ENCODE measurements at places on chromosomes 3 and 15.
A peak's percentile ranks its signal among the peaks of the same experiment; 100 is the strongest.

DNA sequence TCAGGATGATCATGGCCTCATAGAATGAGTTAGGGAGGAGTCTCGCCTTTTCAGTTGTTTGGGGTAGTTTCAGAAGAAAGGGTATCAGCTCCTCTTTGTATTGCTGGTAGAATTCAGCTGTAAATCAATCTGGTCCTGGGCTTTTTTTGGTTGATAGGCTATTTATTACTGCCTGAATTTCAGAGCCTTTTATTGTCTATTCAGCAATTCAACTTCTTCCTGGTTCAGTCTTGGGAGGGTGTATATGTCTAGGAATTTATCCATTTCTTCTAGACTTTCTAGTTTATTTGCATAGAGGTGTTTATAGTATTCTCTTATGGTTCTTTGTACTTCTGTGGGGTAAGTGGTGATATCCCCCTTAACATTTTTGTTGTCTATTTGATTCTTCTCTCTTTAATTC is 1024.2 kb downstream of the DIPK2A start:
- no peak for DNase-seq

GRCh38 chr15:62798536-62798935 is 244.0 kb upstream of the TPM1 start:
- no peak for DNase-seq

- no peak for DNase-seq
Observed at GRCh38 chr3:124635169-124635539, 95.1 kb upstream of the UMPS start.

GRCh38 chr3:183582161-183582560 is 26.7 kb upstream of the KLHL6 start:
- no peak for DNase-seq

DNA sequence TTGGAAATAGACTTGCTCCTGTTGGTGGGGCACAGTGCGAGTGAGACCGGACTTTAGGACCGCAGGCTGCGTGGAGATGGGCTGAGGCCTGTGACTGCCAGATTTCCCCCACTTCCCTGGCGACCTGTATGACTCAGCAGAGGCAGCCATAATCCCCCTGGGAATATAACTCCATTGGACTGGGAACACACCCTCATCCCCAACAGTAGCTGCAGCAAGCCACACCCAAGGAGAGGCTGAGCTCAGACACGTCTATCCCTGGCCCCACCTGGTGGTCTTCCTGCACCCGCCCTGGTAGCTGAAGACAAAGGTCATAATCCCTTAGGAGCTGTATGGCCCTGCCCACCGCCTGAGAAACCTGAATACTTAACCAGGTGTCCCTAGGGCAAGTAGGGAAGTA is 42.6 kb downstream of the DZIP1L start:
- peak; percentile 17 for DNase-seq

DNA sequence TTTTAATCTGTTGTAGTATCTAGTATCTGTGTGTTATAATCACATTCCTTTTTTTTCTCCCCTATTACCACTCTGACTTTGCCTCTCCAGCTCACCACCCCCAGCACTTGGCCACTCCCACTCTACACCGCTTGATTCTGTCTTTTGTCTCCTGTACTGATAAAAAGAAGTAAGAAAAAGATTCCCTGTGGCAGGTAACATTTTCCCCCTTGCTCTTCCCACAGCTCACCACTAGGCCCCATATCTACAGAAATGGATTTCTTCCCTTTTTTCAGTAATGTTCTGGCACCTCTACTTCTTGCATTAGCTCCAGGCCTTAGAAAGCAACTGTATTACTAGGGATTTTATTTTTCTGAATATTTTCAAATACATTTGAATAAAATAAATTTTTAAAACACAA is 25.6 kb downstream of the KCNH8 start:
- no peak for DNase-seq

DNA sequence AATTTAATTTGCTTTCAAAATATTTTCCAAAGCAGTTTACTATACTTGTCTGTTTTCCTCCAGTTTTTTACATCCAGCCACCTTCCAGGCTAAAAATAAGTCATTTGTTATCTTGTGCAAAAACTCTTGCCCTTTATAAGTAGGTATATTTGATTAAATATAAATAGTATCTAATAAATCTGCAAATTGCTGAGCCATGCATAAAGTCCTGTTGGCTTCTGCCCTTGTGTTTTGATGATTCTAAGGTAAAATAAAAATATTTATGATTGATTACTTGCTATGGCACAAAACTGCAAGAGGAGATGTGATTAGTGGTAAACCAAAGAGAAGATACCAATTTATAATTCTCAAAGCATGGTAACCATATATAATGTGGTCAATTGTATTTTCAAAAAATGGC is 1026.7 kb downstream of the EPHA3 start:
- DNase-seq: no peak

DNA sequence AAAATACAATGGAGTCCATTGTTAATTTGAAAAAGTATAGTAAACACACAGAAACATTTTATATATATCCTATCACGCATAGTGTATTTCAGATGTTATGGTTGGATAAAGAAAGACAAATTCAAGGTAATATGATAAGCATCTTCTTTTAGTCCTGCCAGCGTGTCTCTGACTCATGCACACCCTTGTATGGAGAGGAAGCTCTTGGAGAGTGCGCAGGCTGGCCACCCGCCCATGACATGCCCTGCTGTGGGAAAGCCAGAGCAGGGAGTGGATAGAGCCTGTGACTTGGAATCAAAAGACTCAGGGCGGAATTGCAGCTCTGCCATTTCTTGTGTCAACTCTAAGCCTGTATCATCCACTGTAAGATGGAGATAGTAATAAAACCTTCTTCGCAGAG is 23.0 kb upstream of the COPG1 start:
- peak; percentile 99 for DNase-seq

DNA sequence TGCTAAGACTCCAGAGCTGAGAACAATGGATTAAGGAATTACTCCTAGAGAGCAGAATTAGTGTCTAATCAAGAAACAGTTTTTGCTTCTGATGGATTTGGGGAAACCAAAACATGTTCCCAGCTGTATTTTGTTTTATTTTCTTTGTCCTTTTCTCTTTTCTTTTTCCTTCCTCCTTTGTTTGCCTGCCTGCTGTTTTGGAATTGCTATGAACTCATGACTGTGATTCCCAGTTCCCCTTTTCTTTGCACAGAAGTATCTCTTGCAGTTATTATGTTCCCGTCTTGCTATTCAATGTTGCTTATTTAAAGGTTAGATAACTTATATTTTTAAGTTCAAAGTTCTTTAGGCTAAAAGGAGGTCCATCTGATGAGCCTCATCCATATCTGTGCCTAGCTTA is 77.0 kb upstream of the GBE1 start:
- no peak for DNase-seq

GRCh38 chr3:160697637-160698380 is 20.8 kb downstream of the ARL14 start:
- DNase-seq: peak; percentile 86

DNA sequence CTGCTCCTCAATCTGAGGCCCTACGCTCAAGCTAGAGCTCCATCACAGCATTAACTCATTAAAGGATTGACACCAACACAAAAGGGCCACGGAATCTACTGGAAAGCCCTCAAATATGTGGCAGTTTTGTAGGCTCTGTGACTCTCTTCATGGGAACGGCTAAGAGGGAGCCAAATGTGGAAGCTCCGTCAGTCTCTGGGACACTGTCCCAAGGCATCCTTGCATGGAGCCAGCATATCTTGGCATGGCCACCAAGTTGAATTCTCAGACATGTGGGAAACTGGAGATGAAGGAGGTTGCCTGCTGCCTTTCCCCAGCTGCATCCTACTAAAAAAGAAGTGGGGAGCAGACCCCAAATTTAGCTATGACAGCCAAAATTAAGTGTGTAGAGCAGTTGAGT is 296.9 kb downstream of the NTRK3 start:
- DNase-seq: no peak

DNA sequence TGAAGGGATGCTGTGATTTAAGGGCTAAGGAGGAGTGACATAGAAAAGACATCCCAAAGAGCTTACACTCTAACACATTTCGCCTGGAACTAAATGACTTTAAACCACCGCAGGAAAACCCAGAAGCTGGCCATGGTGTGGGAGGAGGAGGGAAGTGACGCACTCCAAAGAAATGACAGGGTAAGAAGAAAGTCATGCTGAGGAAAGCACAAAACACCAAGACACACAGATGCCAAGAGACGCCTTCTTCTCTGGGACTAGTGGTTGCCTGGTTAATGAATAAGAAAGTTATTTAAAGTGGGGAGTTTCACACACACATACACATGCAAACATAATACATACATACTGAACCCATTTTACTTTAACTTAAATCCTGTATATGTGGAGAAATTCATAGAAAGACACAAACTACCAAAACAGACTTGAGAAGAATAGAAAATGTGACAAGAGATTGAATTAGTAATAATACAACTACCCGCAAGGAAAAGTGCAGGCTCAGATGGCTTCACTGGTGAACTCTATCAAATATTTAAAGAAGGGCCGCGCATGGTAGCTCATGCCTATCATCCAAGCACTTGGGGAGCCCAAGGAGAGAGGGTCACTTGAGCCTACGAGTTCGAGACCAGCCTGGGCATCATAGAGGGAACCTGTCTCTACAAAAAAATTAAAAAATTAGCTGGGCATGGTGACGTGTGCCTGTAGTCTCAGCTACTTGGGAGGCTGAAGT is 125.5 kb downstream of the NSMCE3 start:
- peak; percentile 25 for DNase-seq

DNA sequence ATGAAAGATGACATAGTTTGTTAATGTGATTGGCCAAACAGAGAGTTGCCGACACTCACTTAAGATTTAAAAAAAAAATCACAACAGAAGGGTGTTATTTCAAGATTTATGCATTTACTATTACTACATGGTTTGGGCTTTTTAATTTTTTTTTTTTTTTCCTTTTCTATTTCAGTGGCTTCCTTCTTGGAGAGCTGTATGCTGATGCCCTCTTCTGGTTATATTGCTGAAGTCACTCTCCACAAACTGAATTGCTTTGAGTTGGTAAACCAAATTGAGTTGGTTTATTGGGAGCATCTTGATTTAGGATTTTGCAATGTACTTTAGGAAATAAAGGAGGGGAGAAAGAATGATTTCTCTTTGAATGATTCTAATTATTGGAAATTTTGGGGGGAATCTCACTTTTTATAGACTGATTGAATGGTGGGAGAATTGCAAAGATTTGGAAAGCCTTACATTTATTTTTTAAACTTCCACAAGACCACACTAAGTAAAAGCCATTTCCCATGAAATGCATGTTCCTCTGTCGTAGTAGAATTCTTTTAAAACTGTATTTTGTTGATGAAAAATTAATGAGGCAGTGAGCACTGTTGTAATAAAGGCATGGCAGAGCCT is 186.6 kb upstream of the FEZF2 start:
- peak; percentile 12 for DNase-seq

DNA sequence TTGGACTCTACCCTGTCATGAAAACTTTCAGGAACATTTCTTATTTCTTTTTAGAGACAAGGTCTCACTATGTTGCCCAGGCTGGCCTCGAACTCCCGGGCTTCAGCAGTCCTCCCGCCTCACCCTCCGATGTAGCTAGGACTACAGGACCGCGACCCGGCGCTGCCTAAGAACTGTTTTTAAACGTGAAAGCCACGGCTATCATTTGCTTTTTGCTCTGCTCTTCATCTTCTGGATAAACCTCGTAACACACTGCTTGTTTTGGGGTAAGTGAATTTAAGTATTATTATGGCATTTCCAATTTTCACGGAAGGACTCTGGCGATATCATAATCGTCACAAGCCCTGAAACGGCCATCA is 14.3 kb upstream of the CCNL1 start:
- DNase-seq: peak; percentile 32

DNA sequence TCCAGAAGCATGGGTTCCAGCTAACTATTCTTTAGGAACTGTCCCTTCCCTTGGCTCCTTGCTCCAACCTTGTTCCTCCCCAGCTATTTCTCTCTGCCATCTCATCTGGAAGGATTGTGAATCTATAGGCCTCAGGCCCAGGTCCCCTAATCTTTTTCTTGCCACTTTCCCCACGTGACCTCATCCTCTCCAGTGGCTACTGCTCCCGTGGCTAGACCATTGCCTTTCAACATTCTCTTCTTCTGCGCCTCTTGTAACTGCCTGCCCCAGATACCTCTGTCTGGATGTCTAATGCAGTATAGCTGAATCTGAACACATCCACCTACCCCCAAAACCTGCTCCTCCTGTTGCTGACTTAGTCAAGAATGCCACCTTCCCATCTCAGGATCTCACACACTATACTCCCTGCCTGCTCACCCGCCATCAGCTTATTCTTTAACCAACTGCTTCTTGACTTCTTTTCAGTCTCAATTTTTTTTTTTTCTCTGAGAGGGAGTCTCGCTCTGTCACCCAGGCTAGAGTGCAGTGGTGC is 5.2 kb downstream of the GPX1 start:
- DNase-seq: no peak

DNA sequence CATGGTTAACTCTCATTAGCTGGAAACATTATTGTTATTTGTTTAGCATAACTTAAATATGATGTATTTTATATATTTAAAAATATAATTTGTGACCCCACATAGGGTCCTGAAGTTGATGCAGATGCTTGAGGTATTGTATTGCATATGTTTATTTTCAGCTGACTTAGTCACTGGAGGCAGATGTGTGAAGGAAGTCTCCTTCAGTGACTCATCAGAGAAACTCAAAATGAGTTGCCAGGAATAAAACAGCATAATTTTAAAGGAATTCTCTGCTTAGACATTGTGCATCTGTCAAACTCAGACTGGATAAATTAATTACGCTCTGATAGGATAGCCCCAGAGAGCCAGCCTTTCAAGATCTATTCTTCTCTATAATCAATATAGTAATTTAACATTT is 7.9 kb upstream of the OR4F6 start:
- DNase-seq: peak; percentile 52

DNA sequence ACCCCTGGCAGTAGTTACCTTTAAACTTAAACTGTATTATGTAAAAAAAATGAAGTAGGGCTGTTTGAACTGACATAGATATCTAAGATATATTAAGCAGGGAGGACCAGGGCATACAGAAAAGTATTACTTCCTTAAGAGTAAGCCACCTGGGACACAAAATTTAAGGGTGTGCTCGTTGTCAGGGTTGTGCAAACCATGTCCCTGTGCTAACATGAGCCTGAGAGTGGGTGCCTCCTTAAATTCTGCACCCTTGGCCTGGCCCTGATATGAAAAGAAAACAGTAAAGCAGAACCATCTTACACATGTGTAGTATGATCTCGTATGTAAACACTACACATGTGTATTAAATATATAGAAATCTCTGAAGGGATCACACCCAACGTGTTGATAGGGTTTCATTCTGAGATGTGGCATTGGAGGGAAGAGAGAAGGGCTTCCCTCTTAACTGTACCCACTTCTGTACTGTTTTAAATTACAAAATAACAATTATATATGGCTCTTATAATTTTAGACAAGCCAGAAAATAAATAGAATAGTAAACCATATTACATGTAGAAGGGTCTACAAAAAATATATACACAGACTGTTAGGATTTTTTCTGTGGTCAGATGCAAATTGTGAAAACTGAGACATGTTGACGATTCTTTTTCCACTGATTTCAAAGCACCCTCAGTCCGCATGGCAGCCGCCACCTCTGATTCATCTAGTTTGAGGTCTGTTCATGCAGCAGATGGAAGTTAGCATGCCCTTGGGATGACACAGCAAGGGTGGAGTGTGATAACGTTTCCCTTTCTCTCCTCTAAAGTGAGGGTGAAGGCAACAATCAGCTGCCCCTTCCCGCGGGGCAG is 400.8 kb upstream of the PROK2 start:
- peak; percentile 80 for DNase-seq

- DNase-seq: no peak
Observed at GRCh38 chr3:70803891-70804290, 491.5 kb upstream of the MDFIC2 start.
